Ureter (tissue), 1 donor: ENCODE measurements at places on chromosomes 7 and 10.

DNA sequence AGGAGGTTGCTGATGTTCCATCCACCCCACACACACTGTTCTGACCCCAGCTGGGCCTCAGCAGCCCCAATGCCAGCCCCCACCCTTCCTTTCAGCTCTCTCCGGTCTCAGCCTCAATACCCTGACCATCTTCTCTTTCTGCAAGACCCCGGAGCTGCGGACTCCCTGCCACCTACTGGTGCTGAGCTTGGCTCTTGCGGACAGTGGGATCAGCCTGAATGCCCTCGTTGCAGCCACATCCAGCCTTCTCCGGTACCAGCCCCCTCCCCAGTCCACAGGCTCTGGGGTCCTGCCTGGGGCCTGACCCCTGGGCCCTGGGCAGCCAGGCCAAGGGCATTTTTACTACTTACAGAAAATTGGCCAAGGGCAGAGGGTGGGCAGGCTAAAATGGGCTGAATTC is 2.6 kb downstream of the RGR start:
- no peak for DNase-seq

DNA sequence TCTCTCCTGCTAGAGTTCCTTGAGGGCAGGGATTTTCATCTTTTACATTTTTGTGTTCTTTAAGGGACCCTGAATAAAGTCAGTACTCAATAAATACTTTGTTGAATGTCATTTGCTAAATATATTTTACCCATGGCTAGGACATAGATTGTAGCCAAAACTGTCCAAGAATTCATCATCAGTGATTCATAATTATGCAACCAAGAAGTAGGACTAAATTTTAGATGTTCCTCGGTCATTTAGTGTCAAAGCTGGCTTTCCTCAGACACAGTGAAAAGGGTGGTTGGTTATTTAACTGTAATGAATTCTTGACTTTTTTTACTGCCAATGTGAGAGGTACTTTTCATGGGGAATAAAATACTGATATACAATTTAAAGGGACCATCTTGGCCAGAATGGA is 3.3 kb downstream of the NUDT13 start:
- DNase-seq = no peak

- DNase-seq = no peak
These were observed 553 bp downstream of the DNAJC30 start for GRCh38 chr7:73682745-73683055.

DNA sequence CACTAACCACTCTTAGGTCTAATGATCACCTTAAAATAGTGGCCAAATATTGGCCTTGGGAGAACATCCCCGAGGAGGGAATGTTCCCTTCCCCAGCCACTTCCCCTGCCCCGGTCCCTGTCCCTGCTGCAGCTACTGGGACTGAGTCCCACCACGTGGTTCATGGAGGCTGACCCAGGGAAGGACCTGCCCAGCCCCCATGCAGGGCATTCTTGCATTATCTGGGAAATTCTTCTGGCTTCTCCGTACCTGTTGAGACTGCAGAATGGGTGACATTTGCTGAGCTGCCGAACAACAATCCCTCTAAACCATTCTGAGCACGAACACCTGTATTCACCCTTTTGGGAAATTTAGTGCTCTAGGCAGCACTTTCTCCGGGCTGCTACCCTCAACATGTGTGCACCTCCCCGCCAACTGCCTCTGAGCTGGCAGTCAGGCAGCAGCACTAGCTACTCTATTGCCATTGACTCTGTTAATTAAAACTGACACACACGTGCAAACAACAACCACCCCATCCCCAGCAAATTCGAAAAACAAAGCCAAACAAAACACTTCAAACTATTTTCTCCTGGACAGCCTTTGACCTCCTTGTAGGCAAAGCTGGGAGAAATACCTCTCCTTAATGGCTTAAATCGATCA is 567.4 kb upstream of the MKI67 start:
- no peak for DNase-seq
